ENCODE measurements at places on chromosomes 7 and 10.

DNA sequence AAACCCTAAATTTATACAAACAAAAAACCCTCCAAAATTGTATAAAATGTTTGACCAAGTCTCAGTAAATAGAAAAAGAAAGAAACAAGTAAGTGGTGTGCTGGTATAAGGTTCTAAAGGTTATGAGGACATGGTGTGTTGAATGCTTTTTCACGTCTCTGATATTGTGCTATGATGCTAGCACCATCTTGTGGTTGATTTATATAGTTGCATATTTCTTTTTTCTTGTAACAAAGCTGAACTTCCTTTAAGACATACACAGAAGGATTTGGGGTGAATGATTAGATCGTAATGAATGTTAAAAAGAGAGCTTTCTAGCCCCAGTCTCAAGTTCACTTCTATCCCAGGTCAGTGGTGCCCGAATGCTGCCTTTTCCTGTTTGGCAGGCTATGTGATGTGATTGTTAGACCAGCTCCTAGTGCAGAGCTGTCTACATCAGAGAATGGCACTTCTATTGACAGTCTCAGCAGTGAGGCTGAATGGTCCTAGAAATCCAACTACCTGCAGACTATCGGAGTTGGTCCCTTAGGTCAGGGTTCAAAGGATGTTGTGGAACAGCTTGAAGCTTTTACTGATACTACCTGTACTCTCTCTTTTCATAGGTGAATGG lies 25.0 kb downstream of the VTI1A start:
- no peak for DNase-seq

DNA sequence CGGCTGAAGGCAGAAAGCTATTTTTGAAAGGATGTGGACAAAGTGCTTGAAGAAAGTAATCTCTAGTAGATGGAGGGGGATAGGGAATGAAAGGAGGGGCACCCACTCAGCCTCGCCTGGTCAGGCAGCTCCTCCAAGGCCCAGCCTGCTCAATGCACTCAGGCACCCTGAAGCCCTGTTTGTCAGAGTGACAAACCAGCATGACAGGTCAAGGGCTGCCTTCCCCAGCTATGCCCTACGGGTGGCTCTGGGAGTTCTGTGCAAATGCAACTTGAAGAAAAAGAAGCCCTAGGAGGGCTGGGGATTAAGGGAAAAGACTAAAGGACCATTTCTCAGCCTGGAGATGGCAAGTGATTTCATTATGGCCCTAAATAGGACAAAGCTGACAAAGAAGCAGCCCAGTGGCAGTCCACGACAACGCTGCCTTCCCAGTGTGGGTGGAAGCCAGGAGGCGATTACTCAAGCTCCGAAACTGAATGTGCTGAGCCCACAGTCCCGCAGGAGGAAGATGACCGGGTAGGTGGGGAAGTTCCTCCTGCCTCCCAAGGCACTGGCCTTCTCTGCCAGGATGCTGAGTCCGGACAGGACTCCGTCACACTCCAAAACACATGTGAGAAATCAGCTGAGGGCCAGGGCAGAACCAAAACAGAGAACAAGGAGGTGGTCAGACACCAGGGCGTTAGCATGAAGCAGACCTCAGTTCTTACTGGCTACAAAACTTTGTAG lies 16.3 kb downstream of the LIPA start:
- no peak for DNase-seq

- no peak for DNase-seq
Measured at GRCh38 chr7:132441935-132442334, 134.3 kb downstream of the PLXNA4 start.

DNA sequence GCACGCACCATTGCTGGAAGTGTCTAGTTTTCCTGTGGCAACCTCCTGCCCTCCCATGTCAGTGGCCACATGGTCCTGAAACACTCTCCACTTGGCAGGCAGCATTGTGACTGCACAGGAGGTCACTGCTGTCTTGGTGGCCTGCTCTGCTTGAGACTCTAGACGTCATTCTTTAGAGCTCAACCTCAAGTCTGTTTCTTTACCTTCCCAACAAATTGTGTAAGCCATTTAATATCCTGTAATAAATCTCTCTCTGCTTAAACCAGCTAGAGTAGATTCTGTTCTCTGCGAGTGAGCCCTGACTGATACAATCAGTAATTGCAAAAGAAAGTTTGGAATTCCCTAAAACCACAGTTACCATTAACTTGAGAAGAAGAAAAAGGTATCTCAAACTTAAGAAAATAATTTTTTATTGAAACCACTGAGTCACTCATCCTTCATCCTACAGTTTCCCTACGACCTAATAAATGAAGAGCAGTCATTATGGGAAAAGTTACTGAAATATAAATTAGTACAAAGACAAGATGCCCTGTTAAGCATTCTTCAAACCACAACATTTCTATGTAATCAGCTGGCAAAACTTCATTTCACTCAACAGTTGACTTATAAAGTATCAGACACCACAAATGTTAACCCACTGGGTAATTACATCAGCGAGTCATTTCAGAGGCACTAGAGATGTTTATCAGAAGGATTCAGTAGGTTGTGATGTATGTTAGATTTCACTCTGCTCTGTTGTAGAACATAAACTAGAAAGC lies 18.0 kb downstream of the SLC25A13 start:
- peak; percentile 79 for DNase-seq

- DNase-seq: no peak
Measured at GRCh38 chr7:99210265-99210970, 2.5 kb upstream of the KPNA7 start.

Data from AG04449 (cell line).